NCI-H510A treated with DMSO at 0.1 percent for 48 hours (cell line): ENCODE measurements at places on chromosomes 7 and 10.
A peak's percentile ranks its signal among the peaks of the same experiment; 100 is the strongest.

- no peak for DNase-seq
These were observed 301.0 kb upstream of the IMMP2L start for GRCh38 chr7:111863269-111863668.

DNA sequence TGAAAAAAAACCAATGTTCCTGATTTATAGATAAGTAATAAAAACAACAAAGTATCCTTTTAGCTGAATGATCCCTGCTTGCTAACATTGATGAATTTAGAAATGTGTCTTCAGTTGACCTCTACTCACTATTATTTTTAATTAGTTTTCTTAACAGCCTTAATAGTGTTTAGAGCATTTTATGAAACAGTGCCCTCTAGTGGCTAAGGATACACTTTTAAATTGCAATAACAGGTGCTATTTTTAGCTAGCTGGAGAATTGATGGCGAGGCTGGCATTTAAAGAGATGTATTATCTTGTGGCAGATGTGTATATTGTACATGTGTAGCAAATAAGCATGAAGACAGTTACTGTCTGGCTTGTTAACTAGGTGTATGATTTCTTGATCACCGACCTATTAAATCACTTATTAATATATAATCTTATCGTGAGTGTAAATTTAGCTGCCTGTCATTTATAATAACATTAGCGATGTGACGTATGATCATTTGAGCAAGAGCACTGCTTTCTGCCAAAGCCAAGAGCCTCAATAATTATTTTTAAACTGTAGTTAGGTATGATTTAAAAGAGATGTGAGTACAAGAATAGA, 451.9 kb downstream of the DPP6 start:
- DNase-seq, result peak; percentile 12

DNA sequence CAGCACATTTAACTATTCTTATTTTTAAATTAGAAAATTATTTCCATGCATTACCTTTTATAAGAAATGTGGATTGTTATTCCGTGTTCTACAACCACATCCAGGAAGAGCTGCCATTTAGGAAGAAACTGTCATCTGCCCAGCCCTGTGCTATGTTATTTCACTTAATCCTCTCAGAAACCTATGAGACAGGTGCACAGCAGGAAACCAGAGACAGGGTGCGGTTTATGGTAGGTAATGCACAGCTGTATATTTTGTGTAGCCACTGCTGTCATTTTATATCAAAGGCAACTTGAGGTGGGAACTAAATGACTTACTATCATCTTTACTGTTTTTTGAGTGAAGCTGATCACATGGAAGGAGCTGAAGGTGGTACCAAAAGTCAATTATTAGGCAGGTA, 232.3 kb downstream of the MAGI2 start:
- no peak for DNase-seq

GRCh38 chr7:28640001-28640400, 227.7 kb downstream of the CREB5 start:
- DNase-seq, result no peak
